ENCODE measurements at places on chromosomes 1 and 21.

GRCh38 chr1:201219481-201220387, 29.1 kb downstream of the IGFN1 start:
- no peak for DNase-seq

- DNase-seq = no peak
Observed at GRCh38 chr1:118335331-118335732, 150.3 kb upstream of the SPAG17 start.

GRCh38 chr1:6801966-6802365, 16.7 kb downstream of the CAMTA1 start:
- DNase-seq = no peak

DNA sequence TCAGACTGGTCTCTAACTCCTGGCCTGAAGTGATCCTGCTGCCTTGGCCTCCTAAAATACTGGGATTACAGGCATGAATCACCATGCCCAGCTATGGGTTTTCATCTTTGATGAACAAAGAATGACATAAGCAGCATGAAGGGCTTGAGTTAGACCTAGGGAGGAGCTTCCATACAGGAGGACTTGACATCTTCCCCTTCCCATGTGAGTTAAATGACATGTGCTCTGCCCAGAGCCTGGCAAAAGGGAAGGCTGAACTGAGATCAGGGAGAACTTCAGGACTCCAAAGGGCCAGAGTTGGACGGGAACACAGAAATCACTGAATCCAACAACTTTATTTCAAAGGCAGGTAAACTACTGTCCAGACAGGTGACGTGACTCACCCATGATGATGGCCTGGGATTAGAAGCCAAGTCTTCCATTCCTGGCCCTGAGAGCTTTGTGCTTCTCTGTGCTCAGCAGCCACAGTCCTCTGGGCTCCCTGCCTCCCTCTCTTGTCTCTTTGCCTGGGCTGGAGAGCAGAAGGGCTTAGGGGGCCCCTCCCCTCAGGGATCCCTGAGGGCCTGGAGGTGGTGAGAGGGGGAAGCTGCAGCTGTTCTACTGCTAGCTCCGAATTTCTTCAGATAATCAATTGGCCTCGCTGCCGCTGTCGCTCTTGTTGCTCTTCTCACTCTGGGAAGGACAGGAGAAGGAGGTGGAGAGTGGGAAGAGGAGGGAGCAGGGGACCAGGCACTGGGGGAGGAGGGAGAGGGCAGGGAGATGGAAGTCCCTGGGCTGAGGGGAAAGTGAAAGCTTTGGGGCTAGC, 7.6 kb downstream of the NHLH1 start:
- no peak for DNase-seq

GRCh38 chr1:45718289-45718688, 30.3 kb downstream of the TMEM69 start:
- no peak for DNase-seq

DNA sequence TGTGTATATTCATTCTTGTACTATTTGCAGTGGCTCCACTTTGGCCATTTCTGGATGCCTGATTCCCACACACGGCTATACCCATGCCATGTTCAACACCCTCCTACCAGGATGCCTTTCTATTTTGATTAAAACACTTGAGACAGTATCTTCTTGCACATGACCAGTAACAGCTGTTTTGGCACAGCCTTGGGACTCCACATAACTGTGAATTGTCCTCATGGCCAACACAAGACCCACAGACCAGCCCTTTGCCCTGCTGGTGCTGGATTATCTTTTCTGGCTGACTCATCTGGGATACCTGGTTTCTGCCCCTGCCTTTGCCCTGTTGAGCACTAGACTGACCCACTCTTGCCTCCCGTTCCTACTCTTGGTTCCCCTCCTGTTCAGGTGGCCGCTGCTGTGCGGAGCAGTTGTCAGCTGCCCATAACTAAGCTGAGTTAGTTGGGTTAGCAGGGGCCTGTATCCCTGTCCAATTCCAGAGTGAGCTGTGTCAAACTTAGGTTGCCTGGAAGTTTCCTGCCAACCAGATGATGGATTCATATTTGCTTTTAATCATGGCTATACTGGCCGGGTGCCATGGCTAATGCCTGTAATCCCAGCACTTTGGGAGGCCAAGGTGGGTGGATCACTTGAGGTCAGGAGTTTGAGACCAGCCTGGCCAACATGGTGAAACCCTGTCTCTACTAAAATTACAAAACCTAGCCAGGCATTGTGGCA, 10.8 kb upstream of the EYA3 start:
- DNase-seq = no peak
